ENCODE measurements at places on chromosomes 11 and 22. TPM values are rescaled to one million over a fixed set of nuclear protein-coding genes. Genes with fewer than 3 reads are reported as not detected.
A peak's percentile ranks its signal among the peaks of the same experiment; 100 is the strongest.

Gene GLB1L2
- 1.1 TPM for total RNA-seq

Gene NLRP10
- total RNA-seq = not detected

Gene ST14
- not detected for total RNA-seq

Gene PIWIL4
- total RNA-seq = 1.1 TPM

Gene KRTAP5-10
- total RNA-seq = not detected

Gene CEND1
- 1.6 TPM for total RNA-seq

DNA sequence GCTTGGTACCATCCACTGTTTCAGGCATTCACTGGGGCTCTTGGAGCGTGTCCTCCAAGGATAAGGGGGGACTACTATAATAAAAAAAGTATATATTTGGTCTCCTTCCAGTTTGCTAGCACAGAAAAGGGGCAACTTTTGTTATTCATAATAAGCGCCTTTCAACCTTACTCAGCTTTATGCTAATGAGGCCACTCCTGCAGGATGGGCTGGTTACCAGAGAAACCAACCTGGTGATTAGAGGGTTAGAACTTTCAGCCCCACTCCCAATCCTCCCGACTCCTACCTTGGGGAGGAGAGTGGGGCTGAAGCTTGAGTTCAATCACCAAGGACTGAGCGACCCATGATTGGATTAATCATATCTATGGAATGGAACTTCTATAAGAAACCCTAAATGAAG lies 31.8 kb downstream of the PPFIBP2 start:
- DNase-seq = no peak

DNA sequence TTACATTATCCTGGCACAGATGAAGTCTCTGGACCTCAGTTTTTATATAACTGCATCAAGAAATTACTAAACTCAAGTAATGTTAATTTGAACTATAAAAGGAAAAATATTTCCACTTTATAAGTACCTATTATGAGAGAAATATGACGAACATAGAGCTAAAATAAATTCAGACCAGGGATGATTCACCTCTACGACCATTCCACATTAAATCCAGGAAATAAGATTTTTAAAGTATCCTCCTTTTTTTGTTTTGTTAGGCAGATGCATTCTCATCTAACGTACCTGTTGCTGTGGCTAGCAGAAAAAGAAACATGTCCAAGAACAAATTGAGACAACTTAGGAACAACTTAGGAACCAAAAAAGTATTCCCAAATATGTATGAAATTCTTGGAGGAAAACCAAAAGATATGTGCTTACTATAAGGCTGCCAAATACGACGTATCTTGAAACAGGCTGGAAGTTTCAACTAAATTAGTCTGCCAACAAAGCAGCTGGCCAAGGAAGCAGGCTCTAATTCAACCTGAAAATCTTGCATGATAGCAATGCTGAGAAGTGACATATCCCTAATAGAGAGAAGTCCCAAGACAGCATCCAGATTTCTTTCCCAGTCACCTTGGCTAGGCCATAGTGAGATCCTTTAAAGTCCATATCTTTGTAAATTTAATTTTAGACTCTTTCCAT lies 15.7 kb downstream of the SPTY2D1 start:
- DNase-seq = no peak

DNA sequence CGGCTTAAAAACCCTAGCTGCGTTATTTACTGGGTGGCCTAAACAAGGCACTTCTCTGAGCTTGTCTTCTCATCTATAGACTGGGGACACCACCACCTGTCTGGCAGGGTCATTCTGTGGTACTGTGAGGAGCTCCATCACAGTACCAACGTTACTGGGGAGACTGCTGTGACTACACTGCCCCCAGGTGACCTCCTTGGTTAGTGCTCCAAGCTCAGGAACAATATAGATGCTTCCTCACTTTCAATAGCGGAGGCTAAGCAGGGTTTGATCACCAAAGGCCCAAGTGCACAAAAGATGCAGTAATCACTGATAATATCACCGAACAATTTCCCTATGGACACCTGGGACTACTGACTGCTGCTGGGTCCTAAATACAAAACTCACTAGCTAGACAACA lies 18.8 kb downstream of the PRPF19 start:
- peak; percentile 42 for DNase-seq

DNA sequence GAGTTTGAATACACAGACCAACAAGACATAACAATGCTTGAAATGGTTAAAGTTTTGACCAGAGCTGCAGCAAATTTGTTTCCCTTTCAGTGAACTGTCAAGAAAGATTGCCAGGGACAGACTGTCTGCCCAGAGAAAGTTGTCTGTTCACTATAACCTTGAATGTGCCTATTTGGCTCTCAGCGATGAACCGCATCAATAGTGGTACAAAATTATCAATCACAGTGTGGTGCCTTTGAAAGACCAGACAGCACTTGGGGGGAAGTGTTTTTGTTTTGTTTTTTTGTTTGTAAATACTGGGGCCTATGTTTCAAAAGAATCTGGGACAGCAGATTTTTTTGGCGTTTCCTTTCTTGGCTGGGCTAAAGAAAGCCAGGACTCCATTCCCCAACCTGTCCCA lies 123.1 kb downstream of the CD44 start:
- DNase-seq = no peak

GRCh38 chr11:7559398-7560283 lies 45.8 kb downstream of the PPFIBP2 start:
- DNase-seq = no peak

GRCh38 chr22:36966851-36967540 lies 52.3 kb downstream of the TST start:
- no peak for DNase-seq

GRCh38 chr11:110478410-110478809 lies 48.7 kb downstream of the FDX1 start:
- no peak for DNase-seq

DNA sequence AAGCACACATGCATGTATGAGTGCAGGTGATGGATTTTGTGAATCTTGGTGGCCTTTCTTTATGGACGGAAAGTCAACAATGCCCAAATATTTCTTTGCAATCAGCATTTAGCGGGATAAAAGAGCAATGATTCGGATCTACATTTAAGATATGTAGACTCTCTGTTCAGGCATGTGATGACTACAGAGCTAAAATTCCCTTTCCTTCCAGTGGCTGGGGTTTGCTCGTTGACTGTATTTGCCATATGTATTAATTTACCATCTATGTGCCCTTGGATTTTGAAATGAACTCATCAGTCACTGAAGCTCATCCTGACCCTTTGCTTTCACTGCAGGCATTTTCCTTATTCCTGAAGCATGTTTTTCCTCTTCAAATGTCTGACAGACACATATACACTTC lies 13.6 kb downstream of the BLID start:
- no peak for DNase-seq

- no peak for DNase-seq
Observed at GRCh38 chr11:103659743-103660142, 376.7 kb upstream of the DDI1 start.

DNA sequence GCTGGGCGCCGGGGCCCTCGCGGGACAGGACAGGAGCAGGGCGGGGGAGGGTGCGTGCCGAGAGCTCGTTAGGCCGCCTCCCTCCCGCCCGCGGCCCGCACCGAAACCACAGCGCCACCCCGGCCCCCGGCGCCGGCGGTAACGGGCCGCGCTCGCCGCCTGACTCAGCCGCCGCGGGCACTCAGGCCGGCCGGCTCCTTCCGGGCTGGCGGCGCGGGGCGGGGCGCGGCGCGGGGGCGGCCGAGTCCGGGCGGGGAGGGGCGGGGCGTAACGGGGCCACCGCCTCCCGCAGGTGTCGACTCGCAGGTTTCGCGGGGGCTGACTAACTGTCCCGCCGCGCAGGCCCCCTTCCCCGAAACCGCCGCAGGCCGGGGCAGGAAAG lies at the start of gene AP5B1:
AP5B1 (minus strand) TSS at position 207 of the 382 bp plus-strand sequence. CDS start 385 bp downstream, outside the sequence.
- peak; percentile 80 for DNase-seq

DNA sequence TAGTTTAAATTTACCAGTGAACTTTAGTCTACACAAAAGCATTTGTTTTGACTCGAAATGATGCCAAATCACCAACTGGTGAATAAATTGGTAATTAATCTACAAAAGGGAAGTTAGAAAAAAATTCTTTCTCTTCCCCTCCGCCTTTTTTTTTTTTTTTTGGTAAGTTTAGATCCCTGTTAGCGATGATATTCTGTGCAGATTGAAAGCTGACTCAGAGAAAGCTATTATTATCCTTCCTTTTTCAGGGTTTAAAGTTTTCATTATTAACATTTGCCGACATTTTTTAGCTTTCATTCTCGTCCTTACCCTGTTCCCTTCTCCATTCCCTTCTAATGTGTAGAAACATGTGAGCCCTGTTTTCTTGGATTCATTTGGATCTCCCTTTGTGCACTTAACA lies 16.8 kb upstream of the NUP160 start:
- DNase-seq = no peak

GRCh38 chr11:13348305-13348704 lies 70.7 kb downstream of the BMAL1 start:
- DNase-seq = no peak

- no peak for DNase-seq
Observed at GRCh38 chr11:17718510-17718962, 835 bp upstream of the MYOD1 start.

DNA sequence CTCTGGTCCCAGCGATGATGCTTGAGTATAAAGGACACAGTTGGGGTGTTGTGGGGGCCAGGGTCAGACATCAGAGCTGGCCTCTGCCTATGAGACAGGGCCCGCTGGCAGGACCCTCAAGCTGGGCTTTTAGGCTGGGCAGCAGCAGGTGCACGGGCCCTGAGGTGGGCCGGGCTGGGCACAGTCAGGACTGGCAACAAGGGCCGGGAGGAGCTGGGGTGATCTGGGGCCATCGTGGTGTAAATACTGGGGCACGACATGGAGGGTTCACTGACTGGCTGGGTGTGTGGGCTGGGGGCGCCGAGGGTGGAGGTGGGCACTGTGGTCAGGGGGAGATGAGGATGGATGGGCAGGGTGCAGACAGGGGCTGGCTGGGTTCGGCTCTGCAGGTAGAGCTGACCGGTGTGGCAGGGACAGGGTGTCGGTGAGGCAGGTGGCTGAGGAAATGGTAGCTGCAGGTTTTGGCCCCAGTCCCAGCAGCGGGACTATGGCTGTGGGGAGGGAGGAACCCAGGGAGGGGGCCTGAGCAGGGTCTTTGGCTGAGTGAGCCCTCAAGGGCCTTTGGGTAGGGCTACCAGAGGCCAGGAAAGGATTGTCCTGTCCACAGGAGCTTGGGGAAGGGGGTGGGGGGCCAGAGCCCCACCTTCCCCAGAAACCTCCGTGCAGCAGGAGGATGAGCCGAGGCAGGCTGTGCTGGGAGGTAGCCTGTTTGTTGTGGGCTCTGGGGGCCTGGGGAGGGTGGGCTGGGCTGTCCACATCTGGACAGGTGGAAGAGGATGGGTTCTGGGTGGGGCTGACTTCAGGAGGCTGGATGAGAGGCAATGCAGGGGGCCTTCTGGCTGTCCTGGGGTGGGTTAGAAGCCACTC lies 81.4 kb downstream of the KCNQ1 start:
- no peak for DNase-seq

- no peak for DNase-seq
Observed at GRCh38 chr11:95739108-95739938, 50.3 kb downstream of the FAM76B start.

DNA sequence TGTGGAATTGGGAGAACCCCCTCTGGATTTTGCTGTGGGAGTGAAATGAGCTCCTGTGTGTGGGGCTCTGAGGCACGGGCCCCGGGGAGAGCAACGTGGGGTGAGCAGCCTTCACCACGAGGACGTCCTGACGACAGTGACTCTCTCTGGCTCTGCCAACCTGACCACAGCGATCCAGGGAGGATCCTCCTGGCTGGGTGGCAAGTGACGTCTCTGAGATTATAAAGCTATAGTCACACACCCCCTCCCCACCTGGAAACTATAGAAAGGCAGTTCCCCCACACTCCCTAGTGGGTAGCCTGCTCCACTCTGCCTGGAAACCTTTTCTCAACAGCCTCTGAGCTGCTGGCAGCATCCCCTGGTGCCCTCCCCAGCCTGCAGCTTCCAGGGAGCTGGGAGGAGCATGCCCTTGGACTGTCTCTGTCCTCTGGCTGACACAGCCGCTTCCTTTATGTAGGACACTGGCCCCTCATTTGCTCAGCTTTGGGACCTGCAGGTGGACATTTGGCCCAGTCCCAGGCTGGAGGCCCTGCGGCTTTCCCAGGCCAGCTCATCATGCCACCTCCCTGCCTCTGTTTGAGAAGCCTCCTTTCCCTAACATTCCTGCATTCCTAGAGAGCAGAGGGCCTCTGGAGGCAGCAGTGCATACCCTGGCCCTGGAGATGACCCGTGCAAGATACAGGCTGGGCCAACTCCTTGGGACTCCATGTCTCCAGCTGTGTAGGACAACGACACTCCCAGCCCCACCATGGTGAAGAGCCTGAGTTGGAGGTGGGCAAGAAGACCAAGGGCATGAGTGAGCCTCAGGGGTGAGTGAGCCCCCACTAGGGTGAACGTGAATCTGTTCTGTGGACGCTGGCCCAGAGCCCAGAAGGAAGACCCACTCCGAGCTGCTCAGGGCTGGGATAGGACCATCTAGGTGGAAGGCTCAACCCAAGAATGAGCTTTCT lies 314.0 kb downstream of the NTM start:
- DNase-seq = no peak

GRCh38 chr11:35800970-35801953 lies 138.7 kb downstream of the TRIM44 start:
- DNase-seq = no peak

- DNase-seq = no peak
Observed at GRCh38 chr11:72189455-72190250, 2.3 kb upstream of the FOLR1 start.

DNA sequence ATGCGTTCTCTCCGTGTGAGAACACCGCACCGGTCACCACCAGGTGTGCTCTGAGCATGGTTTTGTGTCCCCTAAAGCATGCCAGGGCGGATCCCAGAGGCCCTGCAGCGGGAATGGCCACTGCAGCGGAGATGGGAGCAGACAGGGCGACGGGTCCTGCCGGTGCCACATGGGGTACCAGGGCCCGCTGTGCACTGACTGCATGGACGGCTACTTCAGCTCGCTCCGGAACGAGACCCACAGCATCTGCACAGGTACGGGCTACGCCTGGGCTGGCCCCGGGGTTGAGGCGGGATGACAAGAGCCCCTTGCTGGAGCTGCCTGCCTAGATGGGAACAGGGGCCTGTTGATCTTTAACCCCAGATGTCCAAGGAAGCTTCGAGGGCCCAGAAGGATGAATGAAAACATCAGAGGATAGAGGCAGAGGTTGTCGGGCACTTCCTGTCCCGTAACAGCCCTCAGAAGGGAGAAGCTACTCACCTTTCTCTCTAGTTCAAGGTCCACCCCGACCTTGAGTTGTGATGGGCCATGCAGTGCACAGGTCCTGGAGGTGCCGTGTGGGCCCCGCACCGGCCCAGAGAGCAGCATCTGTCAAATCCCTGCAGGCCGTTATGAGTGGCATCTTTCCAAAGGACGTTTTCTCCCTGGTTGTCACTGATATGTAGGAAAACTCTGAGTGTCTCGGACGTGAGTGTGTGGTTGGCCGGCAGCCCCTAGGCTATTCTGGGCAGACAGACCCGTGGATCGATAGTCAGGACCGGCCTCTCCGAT lies 3.3 kb downstream of the CRELD2 start:
- DNase-seq = no peak

DNA sequence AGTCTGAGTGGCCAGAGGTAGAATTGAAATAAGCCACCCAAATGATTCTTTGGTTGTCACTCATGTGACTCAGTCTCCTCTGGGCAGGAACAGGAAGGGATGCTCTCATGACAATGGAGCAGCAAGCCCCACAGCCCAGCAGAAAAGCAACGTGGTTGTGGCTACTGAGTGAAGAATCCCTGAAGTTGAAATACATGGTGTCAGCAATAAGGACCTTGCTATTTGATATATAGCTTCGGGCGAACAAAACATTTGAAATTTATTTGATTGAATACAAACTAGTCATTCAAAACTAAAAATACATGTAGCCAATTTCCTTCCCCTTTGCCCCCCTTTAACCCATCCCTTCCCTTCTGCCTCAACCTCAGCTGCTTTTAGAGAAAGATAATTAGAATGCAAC lies 14.5 kb upstream of the DTX4 start:
- DNase-seq = no peak

All from activated T-cell treated with anti-CD3 and anti-CD28 coated beads, Interleukin-2, amount 50 U/mL, for 72 hours (primary cell).